Activated CD8-positive, alpha-beta T cell treated with anti-CD3 and anti-CD28 coated beads, Interleukin-2, amount 10 ng/mL, durations not matched to agents 7 days and 5 days (primary cell): ENCODE measurements at places on chromosomes 6 and 20. TPM values are rescaled to one million over a fixed set of nuclear protein-coding genes. Genes with fewer than 3 reads are reported as not detected.

The PKIB gene
- total RNA-seq = 0.76 TPM

The ELOVL2 gene
- not detected for total RNA-seq

The TAAR1 gene
- not detected for total RNA-seq

The OPRL1 gene
- total RNA-seq = 1.5 TPM

The ACOT8 gene
- 32.1 TPM for total RNA-seq

The AURKA gene
- total RNA-seq = 94.2 TPM

The CTAGE9 gene
- not detected for total RNA-seq

The SLC17A4 gene
- total RNA-seq = not detected

The DACT2 gene
- not detected for total RNA-seq

The PLCG1 gene
- total RNA-seq = 406 TPM

The OOEP gene
- 0.87 TPM for total RNA-seq

The SLC22A2 gene
- not detected for total RNA-seq

The KDM1B gene
- total RNA-seq = 9.9 TPM

The MYO6 gene
- 0.42 TPM for total RNA-seq

The SIRPD gene
- total RNA-seq = 0.23 TPM

The NMBR gene
- not detected for total RNA-seq

The NNAT gene
- not detected for total RNA-seq

The SAMD5 gene
- total RNA-seq = not detected

The B4GALT5 gene
- total RNA-seq = 13.3 TPM
